Tibial nerve (tissue), 4 donors: ENCODE measurements at places on chromosomes 1 and 21.

DNA sequence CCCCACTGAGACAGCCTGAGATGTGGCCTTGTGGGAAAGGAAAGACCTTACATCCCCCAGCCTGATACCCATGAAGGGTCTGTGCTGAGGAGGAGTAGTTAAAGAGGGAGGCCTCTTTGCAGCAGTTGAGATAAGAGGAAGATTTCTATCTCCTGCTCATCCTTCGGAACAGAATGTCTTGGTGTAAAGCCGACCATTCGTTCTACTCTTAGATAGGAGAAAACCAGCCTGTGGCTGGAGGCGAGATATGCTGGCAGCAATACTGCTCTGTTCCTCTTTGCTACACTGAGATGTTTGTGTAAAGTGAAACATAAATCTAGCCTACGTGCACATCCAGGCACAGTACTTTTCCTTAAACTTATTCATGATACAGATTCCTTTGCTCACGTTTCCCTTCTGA is 1.5 kb upstream of the CCDC27 start:
- DNase-seq: no peak
- no peak overlapping the region for H3K4me3 ChIP-seq
- H3K27me3 ChIP-seq: peaks cover 31% of the 10 kb centered on the region
- H3K36me3 ChIP-seq: no peaks in the 10 kb centered on the region
- no peak overlapping the region for H3K27ac ChIP-seq

DNA sequence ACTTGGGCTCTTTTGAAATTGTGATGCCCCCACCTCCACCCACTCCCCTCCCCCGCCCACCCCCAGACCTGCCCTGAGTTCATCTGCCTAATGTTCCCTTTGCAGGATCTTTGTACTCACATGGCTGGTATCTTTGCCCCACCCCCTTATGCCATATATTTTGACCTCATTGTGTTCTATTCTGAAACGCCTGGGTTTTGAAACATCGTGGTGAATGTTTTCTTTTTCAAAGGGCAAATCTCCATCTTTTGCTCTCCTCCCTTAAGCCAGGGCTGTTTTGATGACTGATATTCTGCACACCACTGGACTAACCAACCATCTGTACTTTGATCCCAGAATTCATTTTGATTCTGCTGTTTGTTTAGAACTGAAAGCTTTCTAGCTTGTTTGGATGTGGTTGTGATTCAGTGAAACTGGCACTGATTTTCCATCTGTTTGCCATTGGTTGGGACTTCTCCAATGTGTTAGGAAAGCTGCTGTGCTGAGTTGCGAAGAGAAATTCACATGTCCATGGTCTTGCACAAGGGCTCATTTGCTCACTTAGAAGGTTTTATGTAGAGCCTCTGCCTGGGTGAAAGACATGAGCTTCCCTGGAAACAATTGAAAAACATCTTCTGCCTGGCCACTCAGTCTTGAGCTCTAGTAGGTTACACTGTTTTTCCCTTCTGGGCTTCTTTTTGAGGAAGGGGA is 16.5 kb downstream of the SMAP2 start:
- DNase-seq: no peak
- H3K36me3 ChIP-seq: no peaks in the 10 kb centered on the region
- H3K4me3 ChIP-seq: no peak overlapping the region
- peak overlapping the region; percentile 81 for H3K27ac ChIP-seq
- peaks cover 46% of the 10 kb centered on the region for H3K4me1 ChIP-seq

DNA sequence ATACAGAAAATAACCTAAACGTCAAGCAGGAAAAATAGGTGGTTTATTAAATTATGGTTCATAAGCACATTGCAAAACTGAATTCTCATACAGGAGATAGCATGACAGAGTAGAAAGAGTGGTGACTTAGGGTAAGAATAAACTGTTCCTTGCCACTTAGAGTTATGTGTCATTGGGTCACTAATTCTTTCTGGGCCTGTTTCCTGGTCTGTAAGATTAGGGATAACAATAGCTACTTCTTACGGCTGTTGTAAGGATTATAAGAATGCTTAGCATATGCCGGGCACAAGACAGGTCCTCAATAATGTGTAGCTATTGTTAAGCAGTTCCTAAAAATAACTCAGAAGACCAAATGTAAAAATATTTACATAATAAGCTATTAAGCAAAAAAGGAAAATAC is 24.2 kb downstream of the SNRNP40 start:
- no peak overlapping the region for H3K27ac ChIP-seq
- no peaks in the 10 kb centered on the region for H3K27me3 ChIP-seq
- DNase-seq: no peak
- H3K4me3 ChIP-seq: no peak overlapping the region
- peaks cover 97% of the 10 kb centered on the region for H3K36me3 ChIP-seq

- no peak for DNase-seq
- H3K4me1 ChIP-seq: no peaks in the 10 kb centered on the region
- H3K4me3 ChIP-seq: peak overlapping the region; percentile 27
- no peak overlapping the region for H3K27ac ChIP-seq
These were observed 15.9 kb downstream of the ESPN start for GRCh38 chr1:6440198-6441126.

GRCh38 chr1:83781667-83782066 is 217.3 kb downstream of the TTLL7 start:
- DNase-seq: no peak
- H3K27me3 ChIP-seq: no peaks in the 10 kb centered on the region
- no peak overlapping the region for H3K27ac ChIP-seq
- no peaks in the 10 kb centered on the region for H3K4me1 ChIP-seq
- no peaks in the 10 kb centered on the region for H3K36me3 ChIP-seq
- no peak overlapping the region for H3K4me3 ChIP-seq

GRCh38 chr1:223780318-223780717 is 65.4 kb downstream of the TP53BP2 start:
- H3K4me1 ChIP-seq: no peaks in the 10 kb centered on the region
- no peak overlapping the region for H3K27ac ChIP-seq
- no peaks in the 10 kb centered on the region for H3K27me3 ChIP-seq
- no peaks in the 10 kb centered on the region for H3K36me3 ChIP-seq
- no peak for DNase-seq
- no peak overlapping the region for H3K4me3 ChIP-seq

GRCh38 chr1:210499956-210500355 is 171.3 kb downstream of the HHAT start:
- no peaks in the 10 kb centered on the region for H3K36me3 ChIP-seq
- H3K4me1 ChIP-seq: no peaks in the 10 kb centered on the region
- H3K27ac ChIP-seq: no peak overlapping the region
- no peak overlapping the region for H3K4me3 ChIP-seq
- no peaks in the 10 kb centered on the region for H3K27me3 ChIP-seq
